ENCODE measurements at places on chromosomes 4 and X.

- no peak for DNase-seq
Observed at GRCh38 chr4:138938366-138938690, 77.3 kb upstream of the NOCT start.

GRCh38 chr4:166625018-166625637 is 609.2 kb downstream of the SPOCK3 start:
- DNase-seq, result no peak

GRCh38 chrX:137575596-137576255 is 9.8 kb downstream of the ZIC3 start:
- DNase-seq, result no peak

- DNase-seq, result no peak
Observed at GRCh38 chr4:159434114-159434870, 331.4 kb downstream of the RAPGEF2 start.

GRCh38 chr4:26529479-26529878 is 39.2 kb upstream of the CCKAR start:
- no peak for DNase-seq

- no peak for DNase-seq
Observed at GRCh38 chr4:55407119-55407518, 11.4 kb downstream of the TMEM165 start.

DNA sequence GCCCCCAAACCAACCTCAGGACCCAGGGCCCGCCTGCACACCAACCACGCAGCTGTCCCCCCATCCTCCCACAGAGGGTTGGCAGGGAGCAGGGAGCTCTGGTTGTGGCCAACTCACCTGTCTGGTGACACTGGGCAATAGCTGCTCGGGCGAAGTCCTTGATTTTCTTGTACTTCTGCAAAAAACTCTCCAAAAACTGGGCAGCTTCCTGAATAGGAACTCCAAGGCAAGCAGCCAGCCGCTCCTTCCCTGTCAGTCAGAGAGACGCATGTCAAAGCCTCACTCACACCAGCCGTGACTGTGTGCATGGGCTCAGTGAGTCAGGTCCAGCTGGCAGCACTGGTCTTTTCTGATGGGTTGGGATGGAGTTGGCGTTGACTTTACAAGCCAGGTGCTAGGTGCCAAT is 26.4 kb downstream of the NAT8L start:
- DNase-seq, result no peak

GRCh38 chr4:73870768-73871167 is 1.6 kb downstream of the CXCL1 start:
- no peak for DNase-seq

- DNase-seq, result no peak
Observed at GRCh38 chr4:140595065-140595464, 26.3 kb upstream of the UCP1 start.

DNA sequence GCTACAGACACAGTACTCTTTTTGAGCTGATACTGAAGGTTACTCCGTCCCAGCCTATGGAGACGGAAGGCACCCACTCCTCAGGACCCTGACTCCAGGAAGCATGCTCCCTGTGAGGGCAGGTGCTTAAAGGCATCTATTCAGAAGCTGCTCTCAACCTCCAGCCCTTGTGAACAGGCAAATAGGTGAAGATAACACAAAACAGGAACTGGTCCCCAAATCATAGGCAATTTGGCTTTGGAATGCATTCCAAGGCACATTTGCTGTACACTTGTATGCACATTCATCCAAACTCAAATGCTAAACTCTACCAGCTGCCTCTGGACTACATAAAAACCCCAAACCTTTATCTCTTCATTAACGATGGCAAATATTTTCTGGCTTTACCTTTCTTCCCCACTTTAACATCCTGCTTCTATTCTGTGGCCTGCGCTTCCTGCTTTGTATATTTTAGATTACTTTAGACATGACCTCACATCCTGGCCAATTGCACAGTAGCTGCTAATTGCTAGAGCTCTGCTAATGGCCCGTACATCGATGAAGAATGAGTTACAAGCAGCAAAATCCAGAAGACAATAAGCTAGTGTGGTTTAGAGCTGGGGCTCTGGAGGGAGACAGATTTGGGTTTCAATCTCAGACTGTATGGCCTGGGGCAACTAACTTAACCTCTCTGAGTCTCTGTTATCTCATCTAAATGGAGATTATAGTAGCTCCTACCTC is 3.2 kb downstream of the SEL1L3 start:
- DNase-seq, result no peak

DNA sequence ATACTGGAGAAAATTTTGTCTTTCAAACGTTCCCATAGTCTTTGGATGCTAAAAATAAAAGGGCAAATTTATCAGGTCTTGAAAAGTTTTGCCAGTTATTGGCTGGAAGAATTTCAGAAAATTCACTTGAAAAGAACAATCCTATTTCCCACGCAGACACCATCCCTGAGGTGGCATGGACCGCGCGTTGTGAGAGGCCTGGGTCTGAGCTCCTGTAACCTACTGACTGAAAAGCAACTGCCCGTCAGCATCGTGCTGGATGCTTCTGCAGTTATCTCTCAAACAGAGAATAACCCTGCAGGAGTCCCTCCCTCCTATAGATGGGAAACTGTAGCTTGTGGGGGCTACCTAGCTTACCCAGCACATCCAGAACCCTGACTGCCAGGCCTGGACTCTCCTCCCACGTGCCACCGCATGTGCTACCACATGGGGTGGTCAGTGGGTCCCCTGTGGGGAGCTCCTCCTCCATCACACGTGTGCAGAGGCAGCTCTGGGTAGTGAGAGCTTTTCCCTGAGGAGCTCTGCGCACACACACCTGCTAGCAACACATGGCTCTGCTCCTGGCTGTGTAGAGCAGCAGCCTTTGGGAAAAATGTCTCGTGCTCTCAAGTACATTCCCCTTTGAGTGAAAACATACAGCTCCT is 36.1 kb downstream of the NSG1 start:
- no peak for DNase-seq

DNA sequence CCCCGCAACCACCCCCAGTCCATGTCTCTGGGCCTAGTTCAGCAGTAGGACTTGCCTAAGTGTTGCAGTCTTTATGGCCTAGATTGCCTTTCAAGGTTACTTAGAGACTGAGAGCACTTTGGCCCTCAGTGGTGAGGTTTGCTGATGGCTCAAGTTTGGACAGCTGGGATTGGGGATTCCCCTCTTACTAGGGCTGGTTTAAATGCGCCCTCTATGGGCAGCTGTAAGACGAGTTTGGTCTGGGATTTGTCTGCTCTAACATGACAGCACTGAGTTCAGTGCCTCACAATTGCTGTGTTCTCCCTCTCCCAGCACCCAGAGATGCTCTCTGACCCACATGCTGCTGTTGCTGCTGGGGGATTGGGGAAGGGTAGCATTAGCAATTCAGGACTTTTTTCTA is 23.1 kb downstream of the DACH2 start:
- no peak for DNase-seq

GRCh38 chrX:110758781-110759422 is 36.7 kb downstream of the CHRDL1 start:
- DNase-seq, result no peak

GRCh38 chr4:616911-617643 is 8.3 kb upstream of the PDE6B start:
- DNase-seq, result no peak

GRCh38 chr4:105613306-105613705 is 60.9 kb downstream of the ARHGEF38 start:
- no peak for DNase-seq

GRCh38 chr4:129138810-129139496 is 43.0 kb downstream of the C4orf33 start:
- no peak for DNase-seq

GRCh38 chr4:140363051-140363450 is 10.4 kb upstream of the SCOC start:
- DNase-seq, result no peak

DNA sequence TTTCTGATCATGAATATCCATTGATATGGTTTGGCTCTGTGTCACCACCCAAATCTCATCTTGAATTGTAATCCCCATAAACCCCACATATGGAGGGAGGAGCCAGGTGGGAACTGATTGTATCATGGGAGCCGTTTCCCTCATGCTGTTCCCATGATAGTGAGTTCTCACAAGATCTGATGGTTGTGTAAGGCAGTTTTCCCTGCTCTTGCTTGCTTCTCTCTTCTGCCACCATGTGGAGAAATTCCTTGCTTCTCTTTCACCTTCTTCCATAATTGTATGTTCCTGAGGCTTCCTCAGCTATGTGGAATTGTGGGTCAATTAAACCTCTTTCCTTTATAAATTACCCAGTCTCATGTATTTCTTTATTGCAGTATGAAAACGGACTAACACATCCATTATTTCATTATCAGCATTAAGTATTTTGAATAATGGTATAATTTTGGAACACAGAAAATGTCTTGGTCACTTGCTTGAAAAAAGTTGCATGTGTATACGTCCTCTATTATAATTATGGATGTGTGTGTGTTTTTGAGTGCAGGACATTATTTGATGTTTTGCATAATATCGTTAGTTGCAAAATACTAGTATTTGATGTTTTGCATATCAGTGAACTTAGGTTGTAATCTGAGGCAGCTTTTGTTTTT is 334.6 kb downstream of the PCDH10 start:
- DNase-seq, result no peak

- no peak for DNase-seq
Observed at GRCh38 chr4:67886281-67886680, 2.5 kb upstream of the TMPRSS11D start.

GRCh38 chr4:73692254-73692653 is 48.1 kb upstream of the CXCL8 start:
- no peak for DNase-seq

DNA sequence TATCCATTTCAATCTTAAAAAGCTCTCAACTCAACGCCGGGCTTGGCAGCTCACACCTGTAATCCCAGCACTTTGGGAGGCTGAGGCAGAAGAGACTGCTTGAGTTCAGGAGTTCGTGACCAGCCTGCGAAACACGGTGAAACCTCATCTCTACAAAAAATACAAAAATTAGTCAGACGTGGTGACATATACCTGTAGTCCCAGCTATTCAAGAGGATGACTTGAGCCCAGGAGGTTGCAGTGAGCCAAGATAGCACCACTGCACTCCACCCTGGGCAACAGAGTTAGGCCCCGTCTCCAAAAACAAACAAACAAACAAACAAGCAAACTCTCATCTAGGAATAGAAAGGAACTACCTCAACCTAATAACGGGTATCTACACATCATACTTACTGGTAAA is 50.8 kb downstream of the PTPN13 start:
- no peak for DNase-seq

GRCh38 chr4:61923179-61923578 is 723.1 kb downstream of the ADGRL3 start:
- no peak for DNase-seq

DNA sequence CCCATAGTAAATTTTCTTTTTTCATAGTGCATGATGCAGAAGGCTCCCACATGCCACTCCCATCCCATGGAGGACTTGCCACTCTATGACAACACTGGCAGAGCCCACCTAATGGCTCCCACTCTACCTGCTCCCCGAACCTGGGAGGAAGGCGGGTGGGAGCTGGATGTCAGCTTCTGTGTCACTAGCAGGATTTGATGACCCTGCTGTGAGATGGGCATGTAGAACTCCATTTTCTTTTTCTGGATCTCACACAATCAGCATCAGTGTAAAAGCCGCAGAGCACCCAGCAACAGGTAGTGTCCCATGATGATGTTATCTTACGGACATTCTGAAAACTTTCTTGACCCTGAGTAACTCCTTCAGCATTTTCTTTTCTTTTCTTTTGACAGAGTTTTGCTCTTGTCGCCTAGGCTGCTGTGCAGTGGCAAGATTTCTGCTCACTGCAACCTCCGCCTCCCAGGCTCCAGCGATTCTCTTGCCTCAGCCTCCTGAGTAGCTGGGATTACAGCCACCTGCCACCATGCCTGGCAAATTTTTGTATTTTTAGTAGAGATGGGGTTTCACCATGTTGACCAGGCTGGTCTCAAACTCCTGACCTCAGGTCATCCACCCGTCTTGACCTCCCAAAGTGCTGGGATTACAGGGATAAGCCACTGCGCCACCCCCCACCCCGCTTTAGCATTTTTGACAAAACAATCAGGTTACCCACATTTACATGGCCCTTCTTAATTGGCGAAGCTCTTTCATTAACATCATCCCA is 15.0 kb upstream of the ADH1A start:
- DNase-seq, result no peak

DNA sequence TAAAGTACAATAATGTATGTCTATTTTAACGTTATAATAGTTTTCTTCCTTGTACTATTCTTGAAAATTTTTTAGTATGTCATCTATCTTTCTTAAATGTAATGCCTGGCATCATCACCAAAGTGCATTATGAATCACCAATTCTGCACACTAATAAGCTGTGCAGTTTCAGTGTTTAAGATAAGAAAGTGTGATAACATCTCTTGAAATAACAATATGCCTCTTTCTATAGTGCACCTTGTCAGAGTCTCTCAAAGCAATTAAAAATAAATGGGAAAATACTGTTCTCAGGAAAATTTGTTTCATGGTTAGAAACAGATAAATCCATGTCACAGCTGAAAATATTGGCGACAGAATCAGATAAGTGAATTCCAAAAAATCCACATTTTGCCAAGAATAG is 457.4 kb upstream of the PCDH10 start:
- DNase-seq, result no peak

DNA sequence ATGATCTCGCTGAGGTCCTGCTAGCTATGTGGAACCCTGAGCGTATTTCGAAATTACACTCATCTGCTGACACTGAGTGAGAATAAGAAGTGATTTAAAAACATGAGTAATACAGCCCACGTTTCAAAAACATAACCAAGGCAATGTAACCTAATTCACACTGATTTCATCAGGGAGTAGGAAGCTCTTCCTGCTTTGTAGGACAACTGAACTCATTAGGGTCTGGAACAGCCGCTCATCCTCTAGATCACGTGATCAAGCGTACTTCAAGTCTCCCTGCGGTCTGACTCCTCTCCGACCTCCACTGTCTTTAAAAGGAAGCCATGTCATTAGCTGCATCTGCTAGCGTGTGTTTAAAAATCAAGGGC is 138.0 kb downstream of the NSUN7 start:
- DNase-seq, result no peak

- no peak for DNase-seq
Observed at GRCh38 chrX:46573331-46573891, at the start of gene CHST7. TSS of gene CHST7 (plus strand) at chrX:46573765. CDS start at chrX:46573932, 167 bp downstream.

DNA sequence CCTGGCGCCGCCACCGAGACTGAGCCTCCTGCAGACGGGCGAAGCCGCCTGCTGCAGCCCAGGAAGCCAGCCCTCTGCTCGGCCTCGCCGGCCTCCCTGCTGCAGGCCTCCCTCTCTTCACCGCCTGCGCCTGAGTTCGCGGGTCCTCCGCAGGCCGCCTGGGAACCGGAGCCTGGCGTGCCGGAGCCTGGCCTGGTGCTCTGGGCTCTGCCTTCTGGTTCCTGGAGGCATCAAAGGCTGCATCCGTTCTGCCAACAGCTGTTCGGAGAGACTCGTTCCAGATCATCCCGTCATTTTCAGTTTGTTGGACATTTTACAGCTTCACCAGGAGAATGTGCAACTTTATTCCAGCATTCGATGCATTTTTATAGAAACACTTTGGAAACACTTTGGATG is 178.0 kb downstream of the DCLK2 start:
- DNase-seq, result no peak

Data from nucleus accumbens (tissue), 56 donors.